ENCODE measurements at places on chromosomes 13 and 19.

DNA sequence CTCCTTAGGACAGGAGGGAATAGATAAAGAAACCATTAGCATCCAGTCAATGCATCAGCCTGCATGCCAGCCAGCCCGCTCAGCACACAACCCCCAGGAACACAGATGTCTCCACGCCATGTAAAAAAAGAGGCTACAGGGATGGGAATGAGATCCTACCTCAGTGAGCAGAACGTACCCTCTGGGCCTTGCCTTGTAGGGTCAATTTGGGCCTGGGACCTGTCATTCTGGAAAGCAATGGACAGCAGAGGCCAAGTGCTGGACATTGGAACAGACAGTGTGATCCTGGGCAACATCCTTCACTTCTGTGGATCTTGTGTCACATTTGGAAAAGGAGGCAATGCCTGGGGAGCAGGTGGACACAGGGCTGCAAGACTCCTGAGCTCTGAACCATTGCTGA, 26.0 kb downstream of the VSTM2B start:
- DNase-seq, result no peak

DNA sequence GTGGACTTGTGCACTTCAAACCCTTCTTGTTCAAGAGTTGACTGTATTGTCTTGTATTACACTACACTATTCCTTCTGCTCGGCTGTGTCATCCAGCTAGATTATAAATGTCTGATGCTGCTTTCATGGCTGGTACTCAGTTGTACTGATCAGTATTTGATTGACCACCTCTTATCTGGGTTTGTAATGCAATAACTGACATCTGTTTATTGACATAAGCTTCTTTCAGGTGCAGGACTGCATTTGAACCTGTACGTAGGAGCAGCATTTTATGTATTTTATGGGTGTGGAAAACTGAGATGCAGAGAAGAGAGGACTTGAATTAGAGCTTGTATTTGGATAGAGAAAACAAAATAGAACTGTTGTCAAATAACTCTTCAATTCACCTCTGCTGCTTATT, 309.2 kb downstream of the FGF9 start:
- no peak for DNase-seq

DNA sequence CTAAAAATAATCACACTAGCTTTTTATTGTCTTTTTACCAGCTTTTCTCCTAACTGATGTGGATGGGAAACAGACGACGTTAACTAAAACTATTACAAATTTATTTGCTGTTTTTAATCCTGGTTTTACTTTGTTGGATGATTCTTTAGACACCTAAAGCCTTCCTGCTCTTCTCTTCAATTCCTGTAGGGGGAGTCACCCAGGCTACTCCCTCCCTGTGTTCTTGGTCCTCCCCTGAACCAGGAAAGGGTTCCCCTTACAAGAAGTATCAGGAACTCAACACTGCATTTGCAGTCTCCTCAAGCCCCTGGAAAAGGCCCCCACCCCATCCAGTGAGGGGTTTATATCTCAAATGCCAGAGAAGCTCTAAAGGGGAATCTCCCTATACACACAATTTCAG, 206.1 kb downstream of the SUCLA2 start:
- no peak for DNase-seq

DNA sequence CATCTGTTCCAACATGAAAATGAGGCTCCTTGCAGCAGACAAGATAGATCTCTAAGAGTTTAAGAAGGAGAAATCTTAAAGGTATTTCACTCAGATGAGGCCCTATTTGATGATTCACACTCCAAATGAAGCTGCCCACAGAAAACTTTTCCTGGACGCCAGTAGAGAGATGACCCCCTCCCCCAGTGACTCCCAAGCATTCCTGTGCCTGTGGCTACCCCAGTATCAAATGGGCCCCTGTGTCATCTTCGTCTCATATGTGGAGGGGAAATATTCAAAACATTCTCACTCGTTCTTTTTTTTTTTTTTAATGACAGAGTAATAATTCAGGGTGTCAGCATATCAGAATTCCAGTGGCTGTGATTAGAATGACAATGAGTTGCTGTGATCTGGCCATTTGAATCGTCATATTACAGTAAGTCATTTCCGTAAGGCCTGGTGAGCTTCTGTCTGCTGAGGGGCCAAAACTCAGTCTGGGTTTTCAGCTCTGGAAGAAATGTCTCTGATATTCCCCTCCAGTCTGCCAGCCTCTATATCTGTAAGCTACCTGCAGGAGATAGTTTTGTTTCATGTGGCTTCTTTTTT, 194.7 kb downstream of the URI1 start:
- no peak for DNase-seq

GRCh38 chr19:33231511-33231910, 5.9 kb upstream of the SLC7A10 start:
- DNase-seq, result no peak

- DNase-seq, result no peak
Observed at GRCh38 chr13:42786715-42787114, 5.3 kb downstream of the FAM216B start.

DNA sequence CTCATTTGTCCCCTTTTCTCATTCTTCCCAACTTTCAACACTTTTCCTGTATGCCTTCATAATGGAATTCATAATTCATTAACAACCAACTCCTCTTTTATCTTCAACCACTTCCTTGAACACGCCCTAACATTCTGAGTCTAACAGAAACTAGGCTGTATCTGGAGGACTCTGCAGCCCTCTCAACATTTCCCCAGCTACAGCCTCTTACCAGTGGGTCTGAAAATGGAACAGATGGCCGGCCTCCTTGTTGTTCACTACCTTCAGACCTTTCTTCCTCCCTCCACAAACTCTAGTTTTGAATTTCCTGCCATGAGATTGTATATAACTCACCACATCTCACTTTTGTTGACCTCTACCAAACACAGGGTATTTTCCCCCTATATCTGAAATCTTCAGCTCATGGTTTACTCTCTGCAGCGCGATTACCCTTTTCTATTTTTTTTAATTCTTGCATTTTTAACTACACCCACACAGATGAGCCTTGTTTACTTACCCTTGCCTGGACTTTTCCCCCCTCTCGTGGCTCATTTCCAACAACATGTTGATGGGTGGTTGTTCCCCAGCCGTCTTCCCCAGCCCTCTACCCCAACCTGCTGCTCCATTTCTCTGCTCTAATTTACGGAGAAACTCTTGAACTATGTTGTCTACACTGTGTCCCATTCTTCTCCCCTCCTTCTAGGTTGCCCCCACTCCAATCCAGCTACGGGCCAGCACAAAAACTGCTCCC, 846 bp downstream of the ZNF790 start:
- DNase-seq, result no peak

DNA sequence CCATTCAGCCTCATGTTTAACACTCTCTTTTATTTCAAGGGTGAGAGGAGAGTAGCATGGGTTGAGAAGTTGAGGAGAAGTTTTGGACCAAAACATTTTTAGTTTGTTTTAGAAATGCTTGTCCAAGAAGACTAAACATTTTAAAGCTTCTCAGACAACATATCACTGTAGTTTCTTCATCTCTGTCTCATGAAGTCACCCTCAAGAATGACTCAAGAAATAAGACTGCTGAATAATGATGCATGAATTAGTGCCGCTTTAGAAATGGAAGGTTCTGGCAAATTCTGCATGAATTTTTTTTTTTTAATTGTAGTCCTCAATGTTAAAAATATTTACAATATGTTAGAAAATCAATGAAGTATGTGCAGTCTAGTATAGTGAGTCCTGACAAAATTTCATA, 422.7 kb upstream of the ARGLU1 start:
- no peak for DNase-seq

GRCh38 chr13:99289271-99289670, 17.9 kb downstream of the GPR183 start:
- no peak for DNase-seq

GRCh38 chr13:37342205-37342604, 236.7 kb upstream of the CSNK1A1L start:
- no peak for DNase-seq

GRCh38 chr19:41868989-41869300, 8.1 kb upstream of the CD79A start:
- DNase-seq, result no peak

GRCh38 chr13:70964124-70964523, 855.9 kb upstream of the KLHL1 start:
- no peak for DNase-seq

- no peak for DNase-seq
Observed at GRCh38 chr13:101755228-101755887, 302.9 kb downstream of the ITGBL1 start.

GRCh38 chr13:99922631-99923404, 48.7 kb downstream of the ZIC5 start:
- DNase-seq, result no peak

DNA sequence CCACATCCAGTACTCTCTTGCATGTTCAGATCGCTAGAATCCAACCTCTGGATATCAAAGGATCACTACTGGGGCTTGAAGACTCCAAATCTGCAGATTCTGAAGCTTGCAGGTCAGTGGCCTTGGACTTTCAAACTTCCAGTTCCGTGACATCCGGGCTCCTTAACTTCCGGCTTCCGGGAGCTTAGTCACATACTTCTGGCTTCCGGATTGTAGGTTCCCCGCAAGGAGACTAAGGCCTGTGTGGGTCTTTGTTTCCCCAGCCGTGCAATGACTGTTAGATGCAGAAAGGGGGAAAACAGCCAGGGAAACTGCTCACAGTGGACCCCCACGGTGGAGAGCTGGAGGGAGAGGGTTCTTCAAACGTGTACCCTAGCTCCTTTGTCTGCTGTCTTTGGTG, 41.4 kb downstream of the ZNF333 start:
- no peak for DNase-seq

Data from SK-N-MC (cell line).